ENCODE measurements at places on chromosomes 2 and 18.

DNA sequence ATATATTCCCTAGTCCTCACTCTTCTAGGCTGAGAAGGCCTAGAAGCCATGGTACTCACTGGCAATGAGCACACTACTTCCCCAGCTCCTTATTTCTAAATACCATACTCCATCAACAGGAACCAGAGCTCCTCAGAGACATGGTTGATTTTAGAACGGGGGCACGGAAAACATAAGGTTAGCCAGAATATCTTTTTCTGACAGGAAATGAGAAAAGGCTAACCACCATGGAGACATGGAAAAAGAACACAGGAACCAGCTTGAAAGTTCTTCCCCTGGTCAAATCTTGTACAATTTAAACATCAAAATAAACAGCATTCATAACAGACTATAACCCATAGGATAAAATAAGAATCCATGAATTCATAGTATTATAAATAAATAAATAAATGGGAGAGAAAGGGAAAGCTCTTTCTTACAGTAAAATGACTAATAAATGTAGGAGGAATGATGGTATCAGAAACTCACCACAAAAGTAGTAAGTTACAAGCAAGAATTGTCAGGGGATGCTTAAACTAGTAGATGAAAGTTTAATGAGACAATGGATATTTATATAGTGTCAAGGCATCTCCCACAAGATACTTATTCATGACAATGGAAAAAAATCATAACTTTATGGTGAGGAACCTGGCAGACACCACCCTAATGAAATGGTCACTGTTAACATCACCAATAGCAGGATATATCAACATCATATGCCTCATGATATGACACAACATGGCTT is 20.6 kb upstream of the GCC2 start:
- DNase-seq = no peak

GRCh38 chr2:147082850-147083522 is 761.8 kb upstream of the ACVR2A start:
- peak; percentile 88 for DNase-seq

DNA sequence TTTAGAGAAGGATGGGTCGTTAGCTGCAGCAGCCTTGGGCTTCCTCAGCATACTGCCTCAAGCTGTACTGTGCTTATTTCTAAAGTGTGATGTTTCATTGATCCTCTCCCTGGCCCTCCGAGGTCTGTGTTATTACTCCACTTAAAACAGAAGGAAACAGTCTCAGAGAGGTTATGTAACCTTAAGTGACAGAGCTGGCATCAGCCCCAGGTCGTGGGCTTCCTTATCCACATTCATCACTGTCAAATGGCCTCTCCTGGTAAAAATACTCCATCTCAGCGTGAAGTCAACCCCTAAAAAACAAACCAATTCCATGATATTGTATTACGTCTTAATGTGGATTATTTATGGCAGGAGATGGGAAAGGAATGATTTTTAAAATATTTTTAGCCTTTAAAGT is 153.3 kb upstream of the NOSTRIN start:
- DNase-seq = no peak

DNA sequence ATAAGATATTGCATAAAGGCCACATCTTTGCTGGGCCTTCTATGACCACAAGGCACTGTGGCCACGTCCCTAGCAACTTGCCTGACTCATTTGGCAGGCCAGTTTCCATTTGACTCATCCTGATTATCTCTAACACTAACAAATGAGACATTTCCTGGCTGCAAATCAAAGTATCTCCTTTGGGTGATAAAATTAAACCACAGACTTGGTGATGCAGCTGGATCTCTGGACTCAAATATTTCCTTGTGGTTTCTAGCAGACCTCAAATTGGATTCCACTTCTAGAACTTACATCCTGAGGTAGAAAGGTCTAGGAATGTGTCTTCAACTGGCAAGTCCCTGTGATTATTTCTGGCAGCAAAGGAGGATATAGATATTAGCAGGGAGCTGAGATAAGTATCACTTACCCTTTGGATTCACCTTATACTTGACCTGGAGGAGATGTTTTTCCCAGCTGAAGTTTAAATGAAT is 167.9 kb upstream of the NXPH2 start:
- peak; percentile 48 for DNase-seq

GRCh38 chr2:204535356-204535755 is 9.9 kb upstream of the PARD3B start:
- DNase-seq = no peak

- DNase-seq = no peak
Observed at GRCh38 chr18:6781796-6782195, 52.3 kb downstream of the ARHGAP28 start.

DNA sequence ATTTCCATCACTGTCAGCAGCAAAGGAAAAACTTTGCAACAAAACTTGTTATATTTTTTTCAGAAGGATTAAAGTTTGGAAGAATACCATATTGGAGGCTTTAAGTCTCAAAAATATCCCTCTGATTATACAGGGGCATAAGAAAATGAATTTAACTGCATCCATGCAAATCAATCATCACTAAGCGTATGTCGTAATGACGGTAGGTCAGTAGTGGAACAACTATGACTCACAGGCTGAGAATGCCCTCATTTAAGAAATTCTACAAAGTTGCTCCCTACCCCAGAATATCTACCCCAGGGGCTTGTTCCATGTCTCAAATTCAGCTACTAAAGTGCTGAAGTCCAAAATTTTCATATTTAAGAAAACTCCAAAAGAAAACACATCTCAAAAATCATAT is 12.5 kb upstream of the NAB1 start:
- no peak for DNase-seq

GRCh38 chr2:203683932-203684556 is 22.4 kb upstream of the CD28 start:
- DNase-seq = peak; percentile 74

DNA sequence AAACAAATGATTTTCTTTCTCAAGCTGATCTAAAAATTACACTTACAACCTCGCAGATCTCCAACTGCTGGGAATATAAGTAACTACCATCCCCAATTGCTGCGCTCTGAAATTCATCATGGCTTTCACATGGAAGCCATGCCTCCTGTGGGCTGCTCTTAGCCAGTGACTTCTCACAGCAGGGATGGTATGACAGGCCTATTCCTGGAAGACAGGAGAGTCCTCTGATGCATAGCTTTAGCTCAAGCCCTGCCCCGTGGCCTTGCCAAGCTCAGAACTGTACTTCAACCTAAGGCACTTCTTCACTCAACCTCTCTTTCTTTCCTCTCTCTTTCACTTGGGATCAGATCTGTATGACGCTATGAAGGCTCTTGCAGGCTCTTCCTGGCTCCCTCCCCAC is 12.6 kb upstream of the ELAC1 start:
- no peak for DNase-seq
